ENCODE measurements at places on chromosomes 16 and 17. TPM values are rescaled to one million over a fixed set of nuclear protein-coding genes. Genes with fewer than 3 reads are reported as not detected.

DNA sequence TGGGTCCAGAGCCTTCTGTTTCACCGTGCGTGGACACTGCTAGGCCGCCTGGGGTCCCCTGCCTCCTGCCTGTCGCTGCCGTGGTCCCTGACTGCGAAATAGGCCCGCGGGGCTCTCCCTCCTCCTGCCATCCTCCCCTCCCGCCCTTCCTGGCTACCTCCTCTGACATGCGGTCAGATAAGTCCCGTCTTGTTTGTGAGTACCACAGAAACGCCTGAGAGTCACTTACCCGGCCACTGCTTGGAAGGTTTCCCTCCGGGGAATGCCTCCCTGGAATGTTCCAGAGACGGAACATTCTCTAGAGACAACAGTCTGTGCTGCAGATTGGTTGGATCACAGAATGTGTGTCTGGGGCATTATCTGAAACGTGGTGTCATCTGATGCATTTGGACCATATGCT, 22.7 kb downstream of the CIBAR2 start:
- H3K27me3 ChIP-seq = peaks cover 12% of the 10 kb centered on the region
- peaks cover 4% of the 10 kb centered on the region for H3K36me3 ChIP-seq
- no peaks in the 10 kb centered on the region for H3K4me1 ChIP-seq
- H3K27ac ChIP-seq = no peak overlapping the region

DNA sequence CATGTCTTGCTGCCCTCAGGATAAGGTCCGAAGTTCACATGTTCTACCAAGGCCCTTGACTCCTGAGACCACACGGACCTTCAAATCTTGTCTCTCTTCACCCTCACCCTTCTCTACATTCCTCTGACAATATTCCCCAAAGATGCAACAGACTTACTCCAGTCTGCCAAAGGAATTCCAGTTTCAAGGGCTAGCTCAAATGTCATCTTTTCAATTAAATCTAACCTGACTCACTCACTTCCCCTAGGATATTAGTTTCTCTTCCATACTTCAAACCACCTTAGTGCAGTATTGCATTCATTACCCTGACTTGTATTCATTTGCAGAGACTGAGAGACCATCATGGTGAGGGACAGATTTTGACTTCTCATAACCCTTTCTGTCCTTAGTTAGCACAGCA, 59.6 kb upstream of the ADCY9 start:
- peak overlapping the region; percentile 41 for H3K27ac ChIP-seq
- H3K4me1 ChIP-seq = peaks cover 24% of the 10 kb centered on the region
- H3K27me3 ChIP-seq = no peaks in the 10 kb centered on the region
- H3K36me3 ChIP-seq = peaks cover 6% of the 10 kb centered on the region

- H3K4me1 ChIP-seq = no peaks in the 10 kb centered on the region
- H3K36me3 ChIP-seq = no peaks in the 10 kb centered on the region
- H3K27me3 ChIP-seq = peaks cover 24% of the 10 kb centered on the region
- no peak for DNase-seq
Measured at GRCh38 chr17:4476017-4476416, 22.7 kb upstream of the SPNS2 start.

DNA sequence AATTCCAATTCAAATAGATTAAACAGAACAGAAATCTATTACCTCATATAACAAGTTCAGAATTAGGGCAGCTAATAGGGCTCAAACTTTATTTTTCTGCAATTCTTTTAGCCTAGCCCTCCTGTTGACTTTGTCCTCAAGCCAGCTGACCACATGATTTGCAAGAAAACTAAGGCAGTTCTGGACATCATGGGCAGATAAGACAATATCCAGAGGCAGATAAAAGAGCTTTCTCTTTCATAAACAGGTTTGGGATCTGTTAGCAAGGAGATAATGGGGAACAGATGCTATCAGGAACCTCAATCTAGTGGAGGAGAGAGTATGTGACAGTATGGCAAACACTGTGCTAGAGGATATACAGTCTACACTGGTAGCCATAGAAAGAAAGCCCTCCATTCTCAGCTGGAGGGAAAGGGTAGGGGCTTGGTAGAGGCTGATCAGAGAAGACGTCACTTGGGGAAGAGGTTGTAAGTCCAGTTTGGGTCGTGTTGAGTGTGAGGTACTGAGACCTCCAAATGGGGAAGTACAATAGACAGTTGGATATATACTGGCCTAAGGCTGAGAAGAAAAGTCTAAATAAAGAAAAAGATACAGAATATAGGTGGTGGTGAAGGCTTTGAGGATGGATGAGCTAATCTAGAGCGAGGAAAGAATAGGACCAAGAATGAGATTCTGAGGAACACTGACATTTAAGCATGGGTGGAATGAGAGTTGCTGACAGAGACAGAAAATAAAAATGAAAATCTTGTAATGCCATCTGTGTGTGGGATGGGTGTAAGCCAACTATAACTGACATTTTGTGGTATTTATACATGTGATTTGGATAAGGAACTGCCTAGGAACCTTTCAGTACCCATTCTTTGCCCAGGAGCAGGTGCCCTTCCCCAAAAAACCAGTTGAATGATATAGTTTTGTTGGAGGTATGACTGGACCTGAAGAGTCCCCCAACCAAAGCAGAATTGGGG, 67.4 kb downstream of the CYB561 start:
- peaks cover 18% of the 10 kb centered on the region for H3K4me1 ChIP-seq
- H3K27ac ChIP-seq = no peak overlapping the region
- no peak overlapping the region for H3K4me3 ChIP-seq
- DNase-seq = no peak
- H3K36me3 ChIP-seq = peaks cover 31% of the 10 kb centered on the region

DNA sequence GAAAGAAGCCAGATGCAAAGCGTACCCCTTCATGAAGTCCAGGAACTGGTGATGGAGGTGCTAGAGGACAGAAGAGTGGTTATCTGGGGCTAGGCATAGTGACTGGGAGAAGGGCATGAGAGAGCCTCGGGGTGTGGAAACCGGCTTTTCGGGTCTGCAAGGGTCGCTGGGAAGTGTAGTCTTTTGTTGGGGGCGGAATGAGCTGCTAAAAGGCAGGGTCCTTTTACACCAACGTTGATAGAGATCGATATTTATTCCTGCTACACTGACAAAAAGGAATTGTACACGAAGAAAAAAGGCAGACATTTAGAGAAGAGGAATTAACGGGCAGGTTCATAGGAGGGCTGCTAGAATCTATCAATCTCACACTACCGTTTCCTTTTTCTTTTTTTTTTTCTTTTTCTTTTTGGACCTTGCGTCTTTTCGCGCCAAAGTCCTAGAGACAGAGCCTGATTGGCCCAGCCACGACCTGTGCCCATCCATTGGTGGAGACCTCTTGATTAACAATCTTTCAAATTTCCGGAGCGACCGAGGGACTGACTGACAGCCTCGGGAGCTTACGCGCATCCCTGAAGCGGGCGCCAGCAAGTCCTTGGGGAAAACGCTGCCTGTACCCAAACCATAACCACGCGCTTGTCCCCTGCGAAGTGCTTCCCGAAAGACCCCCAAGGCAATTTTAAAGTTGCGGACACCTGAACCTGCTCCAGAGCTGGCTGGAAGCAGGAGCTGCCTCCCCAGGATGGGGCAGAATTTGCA, 27.7 kb upstream of the DHRS7B start:
- no peaks in the 10 kb centered on the region for H3K27me3 ChIP-seq
- peak; percentile 88 for DNase-seq
- H3K27ac ChIP-seq = no peak overlapping the region
- peaks cover 8% of the 10 kb centered on the region for H3K4me1 ChIP-seq
- peak overlapping the region; percentile 83 for H3K4me3 ChIP-seq

DNA sequence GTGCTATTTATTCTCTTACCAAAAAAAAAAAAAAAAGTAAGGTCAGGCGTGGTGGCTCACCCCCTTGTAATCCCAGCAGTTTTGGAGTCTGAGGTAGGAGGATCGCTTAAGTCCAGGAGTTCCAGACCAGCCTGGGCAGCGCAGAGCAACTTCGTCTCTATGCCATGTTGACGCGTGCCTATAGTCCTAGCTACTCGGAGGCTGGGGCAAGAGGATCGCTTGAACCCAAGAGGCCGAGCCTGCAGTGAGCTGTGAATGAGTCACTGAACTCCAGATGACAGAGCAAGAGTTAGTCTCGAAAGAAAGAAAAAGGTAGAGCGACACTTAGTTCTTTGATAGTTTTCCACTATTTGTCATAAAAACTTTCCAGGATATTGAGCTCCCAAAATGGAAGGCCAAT, 1.4 kb upstream of the TENT4B start:
- H3K27ac ChIP-seq = peak overlapping the region; percentile 84
- no peak for DNase-seq
- H3K4me3 ChIP-seq = peak overlapping the region; percentile 76
- H3K4me1 ChIP-seq = peaks cover 16% of the 10 kb centered on the region

DNA sequence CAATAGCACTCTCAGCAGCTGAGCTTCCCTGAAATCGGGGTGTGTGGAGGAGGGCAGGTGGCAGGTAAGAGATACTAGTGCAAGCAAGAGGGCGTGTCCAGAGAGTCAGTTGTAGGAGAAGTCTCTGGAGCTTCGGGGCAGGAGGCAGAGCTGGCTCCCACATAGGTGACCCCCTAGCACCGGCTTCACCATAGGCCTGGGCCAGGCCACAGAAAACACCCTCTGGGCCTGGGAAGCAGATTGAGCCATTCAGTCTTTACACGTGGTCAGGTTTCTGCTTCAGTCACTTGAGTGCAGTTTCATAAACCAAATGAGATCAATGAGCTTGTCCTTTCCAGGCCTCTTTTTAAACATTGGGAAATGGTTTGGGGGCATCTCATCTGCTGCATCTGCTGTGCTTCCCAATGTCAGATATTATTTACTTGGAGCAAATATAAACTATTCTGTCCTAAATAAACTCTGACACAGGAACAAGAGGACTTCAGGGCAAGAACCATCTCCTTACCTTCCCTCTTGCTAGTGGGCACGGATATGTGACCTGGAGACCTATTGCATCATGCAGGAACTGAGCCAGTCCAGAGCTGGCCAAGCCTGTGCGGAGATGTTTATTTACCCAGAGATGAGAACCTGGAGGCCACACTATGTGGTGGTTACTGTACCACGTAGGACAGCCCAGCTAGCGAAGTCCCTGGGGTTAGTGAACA, 16.1 kb downstream of the CCR7 start:
- H3K27ac ChIP-seq = peak overlapping the region; percentile 86
- peak; percentile 94 for DNase-seq
- peaks cover 35% of the 10 kb centered on the region for H3K4me1 ChIP-seq
- no peaks in the 10 kb centered on the region for H3K36me3 ChIP-seq

GRCh38 chr17:80799538-80800480, 191.8 kb upstream of the CHMP6 start:
- no peaks in the 10 kb centered on the region for H3K4me1 ChIP-seq
- H3K27ac ChIP-seq = no peak overlapping the region
- DNase-seq = no peak
- no peaks in the 10 kb centered on the region for H3K27me3 ChIP-seq
- no peak overlapping the region for H3K4me3 ChIP-seq

DNA sequence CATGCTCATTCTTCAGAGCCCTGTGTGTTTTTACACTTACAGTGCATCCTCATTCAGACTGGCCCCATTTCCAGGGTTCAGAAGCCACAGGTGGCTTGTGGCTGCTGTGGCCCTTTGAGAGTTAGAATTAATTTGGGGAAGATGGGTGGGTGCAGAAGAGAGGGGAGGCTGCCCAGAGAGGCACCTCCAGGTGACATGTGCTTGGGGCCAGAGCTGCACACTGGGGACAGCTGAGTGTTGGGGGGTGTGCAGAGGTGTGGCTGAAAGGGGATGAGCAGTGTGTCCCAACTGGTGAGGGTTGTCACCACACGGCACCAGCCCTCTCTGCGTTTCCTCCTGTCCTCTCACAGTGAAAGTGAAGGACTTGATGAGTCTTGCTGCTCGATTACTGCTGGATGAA, 6.9 kb upstream of the EIF1 start:
- H3K27me3 ChIP-seq = no peaks in the 10 kb centered on the region
- H3K27ac ChIP-seq = no peak overlapping the region
- peaks cover 14% of the 10 kb centered on the region for H3K4me1 ChIP-seq
- H3K36me3 ChIP-seq = peaks cover 6% of the 10 kb centered on the region

DNA sequence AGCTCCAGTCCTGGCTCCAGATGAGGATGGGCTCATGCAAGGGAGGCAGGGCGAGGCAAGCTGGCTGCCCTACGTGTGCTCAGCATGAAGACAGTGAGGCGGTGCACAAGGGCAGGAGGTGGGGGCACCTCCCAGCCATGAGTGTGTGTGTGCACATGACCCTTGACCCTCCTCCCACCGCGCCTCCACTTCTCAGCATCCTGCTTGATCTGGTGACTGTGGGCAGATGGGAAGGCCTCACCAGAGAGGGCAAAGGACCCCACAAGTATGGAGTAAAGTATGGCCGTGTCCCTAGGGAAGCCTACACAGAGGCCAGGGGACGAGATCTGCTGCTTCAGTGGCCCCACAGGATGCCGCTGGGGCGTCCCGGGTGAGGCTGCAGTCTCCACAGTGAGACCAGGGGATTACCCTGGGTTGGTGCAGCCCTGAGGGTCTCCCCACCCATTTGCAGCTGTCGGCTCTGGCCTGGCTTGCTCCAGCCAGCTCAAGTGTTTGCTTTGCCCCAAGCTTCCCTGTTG, 7.9 kb upstream of the RNF222 start:
- no peak overlapping the region for H3K27ac ChIP-seq
- H3K27me3 ChIP-seq = peaks cover 11% of the 10 kb centered on the region
- H3K36me3 ChIP-seq = no peaks in the 10 kb centered on the region
- peaks cover 7% of the 10 kb centered on the region for H3K4me1 ChIP-seq

DNA sequence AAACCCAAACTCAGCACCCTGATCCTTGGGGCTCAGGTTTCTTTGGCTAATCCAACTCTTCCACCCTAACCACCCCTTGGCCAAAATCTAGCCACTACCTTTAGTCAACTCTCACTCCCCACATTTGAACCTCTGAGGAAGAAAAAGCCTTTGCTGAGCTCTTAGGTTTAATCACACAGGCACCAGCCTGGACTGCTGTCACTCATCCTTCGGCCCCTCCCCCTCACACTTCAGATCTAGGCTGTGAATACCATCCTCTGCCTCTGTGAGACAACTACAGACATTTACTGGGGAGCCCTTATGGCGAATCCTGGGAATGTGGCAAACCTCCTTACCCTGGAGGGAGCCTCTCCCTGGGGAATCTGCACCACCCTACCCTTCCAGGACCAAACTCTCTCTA, 5.3 kb upstream of the RNASEK start:
- H3K36me3 ChIP-seq = peaks cover 49% of the 10 kb centered on the region
- DNase-seq = no peak
- H3K4me1 ChIP-seq = peaks cover 23% of the 10 kb centered on the region
- H3K27me3 ChIP-seq = no peaks in the 10 kb centered on the region

DNA sequence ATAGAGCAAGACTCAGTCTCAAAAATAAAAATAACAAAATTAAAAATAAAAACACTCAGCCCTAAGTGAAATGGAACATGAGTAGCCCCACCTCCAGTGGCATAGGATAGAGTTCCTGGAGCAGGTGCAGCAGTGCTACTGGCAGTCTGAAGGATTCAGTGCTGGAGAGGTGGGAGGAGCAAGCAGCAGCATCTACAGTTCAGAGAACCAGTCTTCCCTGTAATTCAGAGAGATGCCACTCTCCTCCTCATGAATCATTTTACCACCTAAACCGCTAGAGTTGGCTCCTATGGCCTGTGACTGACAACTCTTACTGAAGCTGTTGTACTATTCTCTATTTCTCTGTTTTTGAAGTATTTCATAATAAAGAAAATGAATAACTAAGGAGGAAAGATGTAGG, 56.0 kb upstream of the SMURF2 start:
- DNase-seq = no peak
- H3K27me3 ChIP-seq = no peaks in the 10 kb centered on the region
- H3K36me3 ChIP-seq = no peaks in the 10 kb centered on the region

Gene TAC4
- total RNA-seq = not detected

Gene TIMP2
- 35.1 TPM for total RNA-seq

Gene PRKCB
- total RNA-seq = not detected

Gene ARL5C
- total RNA-seq = not detected

Gene TTYH2
- 0.12 TPM for total RNA-seq

Gene PRR29
- total RNA-seq = not detected

Gene CBLN1
- total RNA-seq = not detected

Gene RAMP2
- total RNA-seq = not detected

Gene EVPLL
- total RNA-seq = 0.88 TPM

Gene C1QTNF8
- total RNA-seq = not detected

Gene SCGB1C2
- not detected for total RNA-seq
